ENCODE measurements at places on chromosomes 1 and 21.

GRCh38 chr1:200977071-200977754 lies 46.3 kb downstream of the KIF21B start:
- DNase-seq, result no peak

DNA sequence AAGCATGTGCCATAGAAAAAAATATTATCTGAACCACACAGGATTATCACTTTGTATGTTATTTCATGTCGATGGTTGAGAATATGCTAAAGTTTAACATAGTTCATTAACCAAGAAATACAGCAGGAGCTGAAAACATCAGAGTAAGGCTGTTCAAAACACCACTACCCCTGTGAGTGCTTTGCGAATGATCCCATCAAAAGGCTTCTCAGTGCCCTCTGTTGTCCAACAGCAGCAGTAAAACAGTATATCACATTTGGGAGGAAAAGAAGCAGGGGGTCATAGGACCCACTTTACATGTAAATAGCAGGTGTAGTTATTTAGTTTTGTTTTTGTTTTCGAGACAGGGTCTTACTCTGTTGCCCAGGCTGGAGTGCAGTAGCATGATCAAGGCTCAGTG lies 289.4 kb upstream of the FMN2 start:
- no peak for DNase-seq

GRCh38 chr1:232474826-232475225 lies 155.1 kb downstream of the SIPA1L2 start:
- no peak for DNase-seq

- no peak for DNase-seq
Measured at GRCh38 chr1:226712742-226713419, 26.2 kb downstream of the ITPKB start.

DNA sequence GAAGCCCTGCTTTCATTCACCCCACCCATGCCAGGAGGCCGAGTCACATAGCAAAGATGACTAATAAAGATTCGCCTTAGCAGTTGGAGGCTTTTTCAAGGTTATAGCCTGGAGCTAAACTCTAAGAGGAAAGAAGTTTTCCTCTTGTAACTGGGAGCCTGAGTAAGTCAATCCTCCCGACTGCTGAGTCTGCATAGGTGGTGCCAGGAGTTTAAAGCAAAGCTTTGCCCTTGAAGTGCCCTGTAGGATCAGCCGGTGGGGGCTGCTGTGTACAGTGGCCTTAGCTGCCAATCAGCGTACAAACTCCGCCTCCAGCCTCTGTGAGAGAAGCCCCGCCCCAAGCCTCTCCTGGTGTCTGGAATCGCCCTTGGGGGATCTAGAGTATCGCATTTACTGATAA lies 147.5 kb upstream of the SPATA6 start:
- DNase-seq, result no peak

- DNase-seq, result no peak
Measured at GRCh38 chr1:7781501-7781900, 2.6 kb upstream of the PER3 start.

GRCh38 chr1:199510314-199510713 lies 517.2 kb upstream of the NR5A2 start:
- DNase-seq, result no peak

All from stimulated activated CD8-positive, alpha-beta memory T cell treated with anti-CD3 and anti-CD28 coated beads, Interleukin-15, amount 100 ng/mL, for 48 hours (primary cell).